ENCODE measurements at places on chromosomes 2 and 18.

GRCh38 chr2:229910147-229910831, 11.5 kb downstream of the TRIP12 start:
- DNase-seq = no peak

- DNase-seq = no peak
Observed at GRCh38 chr18:7755753-7756475, 188.8 kb downstream of the PTPRM start.

DNA sequence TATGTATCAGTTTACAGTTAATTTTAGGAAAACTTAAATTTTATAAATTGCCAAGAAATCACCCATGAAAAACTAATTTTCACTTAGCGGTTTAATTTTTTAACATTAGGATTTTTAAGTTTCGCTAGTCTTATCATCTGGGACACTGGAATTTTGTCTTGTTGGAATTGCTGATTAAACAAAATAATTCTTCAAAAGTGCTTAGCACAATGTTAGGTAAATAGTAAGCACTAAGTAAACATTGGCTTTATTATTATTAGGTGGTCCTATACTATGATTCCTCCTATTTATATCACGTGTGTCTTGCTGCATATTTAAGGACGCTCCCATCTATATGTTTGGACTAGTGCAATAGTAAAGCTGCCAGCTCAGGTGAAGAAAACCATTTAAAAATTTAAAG, 54.6 kb upstream of the MAP4K3 start:
- DNase-seq = no peak

- no peak for DNase-seq
Observed at GRCh38 chr2:164581050-164581449, 40.2 kb downstream of the GRB14 start.

GRCh38 chr18:69588301-69588700, 187.6 kb downstream of the DOK6 start:
- DNase-seq = no peak

DNA sequence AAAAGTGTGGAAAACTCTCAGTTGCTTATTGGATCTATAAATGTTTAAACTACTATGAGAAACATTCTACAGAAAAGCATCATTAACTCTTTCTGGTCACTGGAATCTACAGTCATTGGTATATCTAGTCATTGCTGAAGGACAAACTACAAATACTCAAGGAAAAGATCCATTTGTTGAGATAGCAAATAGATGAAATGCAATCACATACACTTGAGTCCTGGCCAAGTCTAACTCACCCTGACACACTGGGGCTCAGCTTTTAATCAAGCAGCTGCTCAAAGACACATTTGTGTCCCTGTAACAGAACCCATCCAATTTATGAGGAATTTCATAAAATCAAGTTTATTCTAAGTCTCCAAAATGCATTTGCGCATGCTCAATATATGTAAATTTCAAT, 68.7 kb downstream of the CDH2 start:
- DNase-seq = no peak

DNA sequence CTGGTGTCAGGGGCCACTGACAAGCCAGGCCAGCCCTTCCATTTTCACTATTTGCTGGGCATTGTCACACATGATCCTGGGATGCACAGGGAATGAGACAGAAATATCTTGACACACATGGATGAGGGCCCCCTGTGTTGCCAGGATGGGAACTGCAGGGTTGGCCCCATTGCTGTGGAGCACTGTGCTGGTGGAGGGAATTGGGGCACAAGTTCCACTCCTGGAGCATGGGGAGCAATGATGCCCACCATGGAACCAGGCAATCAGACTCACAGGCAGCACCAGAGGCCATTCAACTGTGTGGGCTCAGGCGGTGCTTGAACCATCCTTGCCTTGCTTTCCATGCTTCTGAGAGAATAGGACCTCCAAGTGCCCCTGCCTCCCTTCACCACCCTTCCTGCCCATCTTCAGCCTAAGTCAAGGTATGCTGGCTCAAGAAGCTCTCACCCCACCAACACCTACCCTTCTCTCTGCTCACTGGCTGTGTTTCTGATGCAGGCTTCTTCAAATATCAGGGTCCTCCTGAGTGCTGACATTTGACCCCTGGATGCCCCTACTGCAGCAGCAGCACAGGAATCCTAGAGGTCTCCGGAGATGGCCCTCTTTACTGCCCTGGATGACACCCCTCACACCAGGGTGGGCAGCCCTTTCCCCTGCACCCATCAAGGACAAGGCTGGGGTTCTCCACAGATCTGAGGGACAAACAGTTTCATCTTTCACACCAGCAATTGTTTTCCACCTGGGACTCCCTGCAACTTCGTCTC, 11.0 kb downstream of the ADRA2B start:
- DNase-seq = no peak

DNA sequence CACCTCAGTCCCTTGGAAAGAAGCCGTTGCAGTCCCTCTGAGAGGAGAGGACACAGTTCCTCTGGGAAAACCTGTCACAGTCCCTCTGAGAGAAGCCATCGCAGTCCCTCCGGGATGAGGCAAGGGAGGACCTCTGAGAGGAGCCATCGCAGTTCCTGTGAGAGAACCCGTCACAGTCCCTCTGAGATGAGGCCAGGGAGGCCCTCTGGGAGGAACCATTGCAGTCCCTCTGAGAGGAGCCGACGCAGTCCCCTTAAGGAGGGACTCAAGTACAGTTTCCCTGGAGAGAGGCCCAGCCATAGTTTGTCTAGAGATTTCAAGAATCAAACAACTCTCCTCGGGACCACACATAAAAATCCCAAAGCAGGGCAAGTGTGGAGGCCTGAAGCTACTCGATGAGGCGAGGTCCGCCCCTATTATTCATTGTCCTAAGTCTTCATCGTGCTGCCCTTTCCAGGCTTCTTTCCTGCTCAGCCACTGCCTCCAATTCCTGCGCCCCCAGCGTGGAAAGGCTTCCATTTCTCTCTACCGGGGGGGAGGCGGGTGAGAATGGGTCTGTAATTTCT, 630 bp upstream of the ZNF512 start:
- DNase-seq = no peak

GRCh38 chr18:28115149-28115550, 61.8 kb downstream of the CDH2 start:
- DNase-seq = no peak

DNA sequence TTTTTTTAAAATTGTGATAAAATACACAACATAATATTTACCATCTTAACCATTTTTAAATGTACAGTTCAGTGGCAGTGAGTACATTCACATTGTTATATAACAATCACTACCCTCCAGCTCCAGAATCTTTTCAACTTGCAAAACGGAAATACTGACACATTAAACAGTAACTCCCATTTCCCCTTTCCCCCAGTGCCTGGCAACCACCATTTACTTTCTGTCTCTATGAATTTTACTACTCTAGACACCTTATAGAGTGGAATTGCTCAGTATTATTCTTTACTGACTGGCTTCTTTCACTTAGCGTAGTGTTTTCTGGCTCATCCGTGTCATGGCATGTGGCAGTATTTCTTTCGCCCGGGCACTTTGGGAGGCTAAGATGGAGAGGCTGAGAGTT, 32.6 kb downstream of the FASTKD2 start:
- no peak for DNase-seq

DNA sequence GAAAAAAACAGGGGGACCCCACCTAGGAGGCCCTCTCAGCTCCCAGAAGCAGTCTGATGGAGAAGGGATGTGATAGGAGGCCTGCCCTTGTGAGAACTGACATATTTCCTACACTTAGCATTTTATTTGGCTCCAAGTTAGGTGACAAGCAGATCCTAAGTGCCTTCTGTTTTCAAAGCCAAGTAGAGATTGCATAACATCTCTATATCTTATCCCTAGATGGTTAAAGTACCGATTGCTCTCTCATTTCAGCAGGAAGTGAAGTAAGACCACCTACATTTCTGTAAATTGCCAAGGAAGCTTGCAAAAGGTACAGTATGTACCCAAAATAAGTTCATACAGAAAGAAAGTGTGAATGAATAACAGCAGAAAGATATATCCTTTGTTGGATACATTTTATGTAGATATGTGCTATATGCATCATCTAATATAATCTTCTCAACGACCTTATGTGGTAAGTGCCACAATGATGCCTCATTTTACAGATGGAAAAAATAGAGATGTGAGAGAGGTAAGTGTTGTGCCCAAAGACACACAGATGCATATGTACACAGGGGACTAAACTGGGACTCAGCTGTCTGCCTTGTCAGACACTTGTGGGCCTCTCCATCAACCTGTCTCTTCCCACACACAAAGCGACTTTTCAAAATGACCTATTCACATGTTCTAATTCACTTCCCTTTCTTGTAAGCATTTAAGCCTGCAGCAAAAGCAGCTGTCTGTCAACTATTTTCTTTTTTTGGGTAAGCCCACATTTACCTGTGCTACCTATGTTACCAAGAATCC, 38.9 kb downstream of the DHRS9 start:
- DNase-seq = no peak

DNA sequence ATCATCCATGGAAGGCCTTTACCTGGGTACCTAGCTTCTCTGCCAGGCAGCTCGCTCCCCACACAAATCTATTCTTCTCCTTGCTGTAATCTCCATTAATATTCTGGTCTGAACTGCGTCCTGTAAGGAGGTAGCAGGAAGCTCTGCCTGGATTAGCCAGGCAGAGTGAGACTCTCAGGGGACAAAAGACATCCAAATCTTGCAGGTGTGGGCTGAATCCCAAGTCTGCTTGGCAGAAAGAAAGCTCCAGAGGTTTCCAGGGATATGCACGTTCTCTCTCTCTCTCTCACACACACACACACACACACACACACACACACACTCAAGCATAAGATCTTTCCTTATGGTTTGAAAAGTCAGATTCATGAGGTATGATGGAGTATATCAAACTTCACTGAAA, 66.5 kb downstream of the THNSL2 start:
- DNase-seq = no peak

- DNase-seq = no peak
Observed at GRCh38 chr2:126881591-126881990, 17.1 kb upstream of the TEX51 start.

GRCh38 chr18:55185391-55185790, 226.1 kb upstream of the CCDC68 start:
- no peak for DNase-seq

GRCh38 chr18:47932603-47933002, 2.1 kb upstream of the SMAD2 start:
- no peak for DNase-seq

GRCh38 chr2:24894750-24895149, 25.3 kb downstream of the ADCY3 start:
- DNase-seq = no peak

DNA sequence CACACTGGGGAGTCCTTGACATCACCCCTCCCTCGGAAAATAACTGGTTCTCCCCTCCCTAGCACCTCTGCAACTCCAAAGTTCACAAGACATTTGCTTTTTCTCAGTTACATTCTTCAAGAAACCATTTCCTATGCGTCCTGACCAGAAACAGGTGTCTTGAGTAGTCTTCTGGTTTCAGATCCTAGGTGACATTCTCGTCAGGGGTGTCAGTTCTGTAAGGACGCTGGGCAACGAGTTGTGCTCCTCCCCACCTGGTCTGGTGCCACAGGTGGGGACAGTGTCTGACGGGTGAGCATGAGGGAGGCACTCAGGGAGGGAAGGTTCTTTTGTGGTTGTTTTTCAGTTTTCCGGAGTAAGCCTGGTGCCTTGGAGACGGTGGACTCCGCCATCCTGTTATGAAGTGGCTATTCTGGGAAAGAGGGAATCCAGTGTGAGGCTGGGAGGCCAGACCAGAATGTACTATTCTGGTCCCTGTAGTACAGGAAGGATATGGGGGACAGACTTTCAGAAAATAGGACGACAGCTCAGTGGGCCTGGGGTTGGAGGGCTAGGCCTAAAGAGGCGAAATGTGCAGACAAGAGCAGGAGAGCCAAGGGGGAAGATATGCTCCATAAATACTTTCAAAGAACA, 50.6 kb downstream of the EPAS1 start:
- no peak for DNase-seq

DNA sequence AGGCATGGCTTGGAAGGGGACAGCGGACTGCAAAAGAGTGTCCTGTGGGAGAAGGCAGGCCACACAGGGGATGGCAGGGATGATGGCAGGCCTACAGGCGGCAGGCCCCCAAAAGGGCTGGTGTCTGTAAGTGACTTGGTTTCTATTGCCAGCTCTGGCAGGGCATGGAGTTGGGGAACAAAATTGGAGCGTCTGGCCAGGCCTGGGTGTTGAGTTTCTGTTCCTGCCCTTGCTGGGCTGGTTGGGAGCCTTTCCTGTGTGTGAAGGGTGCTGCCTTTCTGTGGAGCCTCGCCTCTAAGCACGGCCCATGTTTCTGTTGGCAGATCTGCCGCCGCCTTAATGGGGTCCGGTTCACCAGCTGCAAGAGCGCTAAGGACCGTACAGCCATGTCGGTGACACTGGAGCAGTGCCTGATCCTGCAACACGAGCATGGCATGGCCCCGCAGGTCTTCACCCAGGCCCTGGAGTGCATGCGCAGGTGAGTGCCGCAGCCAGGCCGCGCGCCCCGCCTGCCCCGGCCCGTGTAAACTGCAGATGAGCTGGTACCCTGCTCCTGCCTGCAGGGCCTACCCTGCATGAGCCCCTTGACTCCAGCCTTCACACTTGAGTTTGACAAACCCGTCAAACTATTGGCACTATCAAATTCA, 31.5 kb downstream of the COA5 start:
- DNase-seq = no peak

GRCh38 chr2:226660526-226660925, 139.1 kb downstream of the IRS1 start:
- no peak for DNase-seq

- DNase-seq = no peak
Observed at GRCh38 chr2:120497261-120497977, 151.5 kb downstream of the INHBB start.

GRCh38 chr2:212402316-212402715, 136.3 kb downstream of the ERBB4 start:
- DNase-seq = no peak

GRCh38 chr2:203591642-203592041, 56.5 kb upstream of the RAPH1 start:
- no peak for DNase-seq

- no peak for DNase-seq
Observed at GRCh38 chr2:15841776-15842560, 98.4 kb upstream of the MYCN start.

- DNase-seq = no peak
Observed at GRCh38 chr2:94994063-94994913, 31.2 kb upstream of the MAL start.

DNA sequence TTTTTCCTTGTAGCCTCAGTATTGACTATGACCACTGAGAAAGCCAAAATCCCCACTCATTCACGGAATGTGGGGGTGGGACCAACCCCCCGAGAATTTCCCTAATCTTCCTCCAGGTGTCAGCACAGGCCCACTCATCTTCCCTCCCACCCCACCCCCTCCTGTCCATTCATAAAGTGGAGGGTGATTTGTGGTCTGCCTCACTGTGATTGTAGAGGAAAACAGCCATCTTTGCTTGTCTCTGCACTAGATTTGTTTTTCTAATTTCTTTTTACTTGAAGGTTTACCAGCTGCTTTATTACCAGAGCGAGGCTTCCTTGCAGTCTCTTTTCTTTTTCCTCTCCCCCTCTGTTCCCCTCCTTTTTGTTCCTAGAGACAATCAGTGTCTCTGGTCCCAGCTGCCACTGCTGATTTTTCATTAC, 171.8 kb downstream of the ICOS start:
- no peak for DNase-seq

DNA sequence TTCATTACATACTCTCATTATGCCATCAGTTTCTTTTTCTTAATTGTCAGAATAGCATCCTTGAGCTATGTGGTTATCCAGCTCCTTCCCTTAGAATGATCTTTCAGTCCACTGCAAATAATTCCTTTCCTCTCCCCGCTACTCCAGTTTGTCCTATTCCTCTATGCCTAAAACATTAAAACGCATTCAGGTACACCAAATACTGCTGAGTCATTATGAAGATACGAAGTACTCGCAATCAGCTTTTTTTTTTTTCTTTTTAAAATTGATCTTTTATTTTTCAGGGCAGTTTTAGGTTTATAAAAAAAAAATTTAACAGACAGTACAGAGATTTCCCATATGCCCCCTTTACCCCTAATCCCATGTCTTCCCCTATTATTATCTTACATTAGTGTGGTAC, 164.8 kb upstream of the TMEM200C start:
- DNase-seq = no peak
